ENCODE measurements at places on chromosomes 6 and 20. TPM values are rescaled to one million over a fixed set of nuclear protein-coding genes. Genes with fewer than 3 reads are reported as not detected.

Gene DNPH1
- 94.8 TPM for total RNA-seq

Gene SOBP
- total RNA-seq, result 7.5 TPM

Gene NHSL1
- 9.9 TPM for total RNA-seq

Gene MEI4
- total RNA-seq, result not detected

Gene FAM217A
- not detected for total RNA-seq

Gene RPRD1B
- total RNA-seq, result 35.5 TPM

Gene SLC2A10
- total RNA-seq, result 5.8 TPM

Measured in spleen (tissue), 13 donors.